CD4-positive, alpha-beta memory T cell (primary cell): ENCODE measurements at places on chromosomes 1 and 21. TPM values are rescaled to one million over a fixed set of nuclear protein-coding genes. Genes with fewer than 3 reads are reported as not detected.

- H3K27me3 ChIP-seq = no peaks in the 10 kb centered on the region
- no peak overlapping the region for H3K4me3 ChIP-seq
- no peaks in the 10 kb centered on the region for H3K4me1 ChIP-seq
- DNase-seq = no peak
- no peak overlapping the region for H3K27ac ChIP-seq
These were observed 532.4 kb downstream of the KIF26B start for GRCh38 chr1:245687152-245687635.

DNA sequence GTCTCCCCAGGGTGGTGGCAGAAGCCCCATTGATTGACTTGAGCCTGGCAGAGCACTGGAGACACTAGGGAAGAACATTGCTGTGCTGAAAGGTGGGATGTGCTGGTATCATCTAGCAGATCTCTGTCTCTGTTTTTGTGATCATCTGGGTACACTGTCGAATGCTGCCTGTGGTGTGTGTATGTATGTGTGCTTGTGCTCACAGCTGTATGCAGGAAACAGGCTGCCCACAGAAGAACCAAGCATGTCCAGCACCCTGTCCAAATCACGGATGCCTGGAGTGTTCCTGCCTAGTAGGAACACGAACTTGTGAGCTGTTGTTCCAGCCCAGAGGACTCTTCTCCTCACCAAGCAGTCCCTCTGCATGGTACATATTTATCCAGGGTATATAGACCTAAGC is 1.5 kb downstream of the BRINP2 start:
- no peak overlapping the region for H3K4me3 ChIP-seq
- H3K4me1 ChIP-seq = no peaks in the 10 kb centered on the region
- no peaks in the 10 kb centered on the region for H3K36me3 ChIP-seq
- no peaks in the 10 kb centered on the region for H3K27me3 ChIP-seq
- DNase-seq = no peak

- no peaks in the 10 kb centered on the region for H3K27me3 ChIP-seq
- no peak overlapping the region for H3K27ac ChIP-seq
- no peaks in the 10 kb centered on the region for H3K4me1 ChIP-seq
These were observed 340.0 kb upstream of the DUSP10 start for GRCh38 chr1:222081859-222082258.

- H3K4me1 ChIP-seq = no peaks in the 10 kb centered on the region
- no peak for DNase-seq
- no peaks in the 10 kb centered on the region for H3K27me3 ChIP-seq
- no peak overlapping the region for H3K4me3 ChIP-seq
These were observed 106.3 kb downstream of the EDEM3 start for GRCh38 chr1:184648160-184648855.

DNA sequence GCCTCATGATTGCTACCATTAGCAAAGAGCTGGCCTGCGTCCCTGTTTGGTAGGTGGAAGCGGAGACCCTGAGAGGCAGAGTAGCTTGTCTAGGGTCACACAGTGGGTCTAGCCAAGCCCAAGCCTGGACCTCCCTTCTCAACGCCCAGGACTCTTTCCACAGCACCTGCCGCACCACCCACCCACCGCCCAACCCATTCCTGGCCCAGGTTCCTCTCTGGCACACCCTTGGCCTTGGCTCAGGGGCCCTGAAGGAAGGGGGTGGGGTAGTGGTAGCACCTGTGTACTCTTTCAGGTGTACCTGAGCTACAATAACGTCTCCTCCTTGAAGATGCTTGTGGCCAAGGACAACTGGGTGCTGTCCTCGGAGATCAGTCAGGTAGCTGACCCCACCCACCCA is 19.3 kb downstream of the FAM151A start:
- no peak overlapping the region for H3K27ac ChIP-seq
- no peak overlapping the region for H3K4me3 ChIP-seq
- DNase-seq = no peak
- no peaks in the 10 kb centered on the region for H3K27me3 ChIP-seq
- peaks cover 14% of the 10 kb centered on the region for H3K4me1 ChIP-seq

GRCh38 chr21:31618696-31619430 is 40.6 kb upstream of the SOD1 start:
- no peak overlapping the region for H3K27ac ChIP-seq
- no peaks in the 10 kb centered on the region for H3K27me3 ChIP-seq
- no peak overlapping the region for H3K4me3 ChIP-seq
- H3K4me1 ChIP-seq = no peaks in the 10 kb centered on the region
- DNase-seq = no peak

DNA sequence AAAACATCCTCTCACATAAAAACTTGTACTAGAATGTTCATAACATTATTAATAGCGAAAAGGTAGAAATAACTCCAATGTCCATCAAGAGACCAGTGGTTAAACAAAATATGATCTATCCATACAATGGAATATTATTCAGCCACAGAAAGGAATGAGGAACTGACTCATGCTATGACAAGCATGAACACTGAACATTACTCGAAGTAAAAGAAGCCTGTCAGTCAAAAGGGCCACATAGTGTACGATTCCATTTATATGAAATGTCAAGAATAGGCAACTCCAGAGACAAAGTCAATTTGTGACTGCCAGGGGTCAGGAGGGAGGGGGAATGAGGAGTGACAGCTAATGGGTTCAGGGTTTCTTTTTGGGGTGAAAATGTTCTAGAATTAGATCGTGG is 2.3 kb downstream of the VPS26C start:
- no peaks in the 10 kb centered on the region for H3K27me3 ChIP-seq
- H3K4me1 ChIP-seq = peaks cover 43% of the 10 kb centered on the region
- no peak for DNase-seq
- H3K27ac ChIP-seq = no peak overlapping the region
- H3K4me3 ChIP-seq = no peak overlapping the region
- peaks cover 3% of the 10 kb centered on the region for H3K36me3 ChIP-seq

- no peak overlapping the region for H3K27ac ChIP-seq
- H3K27me3 ChIP-seq = no peaks in the 10 kb centered on the region
- H3K4me3 ChIP-seq = no peak overlapping the region
- H3K4me1 ChIP-seq = no peaks in the 10 kb centered on the region
- no peak for DNase-seq
These were observed 67.6 kb downstream of the RASAL2 start for GRCh38 chr1:178161516-178161915.

GRCh38 chr1:1165900-1166421 is 7.7 kb upstream of the TTLL10 start:
- peaks cover 13% of the 10 kb centered on the region for H3K4me1 ChIP-seq
- no peak overlapping the region for H3K27ac ChIP-seq
- H3K4me3 ChIP-seq = no peak overlapping the region
- DNase-seq = no peak
- no peaks in the 10 kb centered on the region for H3K27me3 ChIP-seq

DNA sequence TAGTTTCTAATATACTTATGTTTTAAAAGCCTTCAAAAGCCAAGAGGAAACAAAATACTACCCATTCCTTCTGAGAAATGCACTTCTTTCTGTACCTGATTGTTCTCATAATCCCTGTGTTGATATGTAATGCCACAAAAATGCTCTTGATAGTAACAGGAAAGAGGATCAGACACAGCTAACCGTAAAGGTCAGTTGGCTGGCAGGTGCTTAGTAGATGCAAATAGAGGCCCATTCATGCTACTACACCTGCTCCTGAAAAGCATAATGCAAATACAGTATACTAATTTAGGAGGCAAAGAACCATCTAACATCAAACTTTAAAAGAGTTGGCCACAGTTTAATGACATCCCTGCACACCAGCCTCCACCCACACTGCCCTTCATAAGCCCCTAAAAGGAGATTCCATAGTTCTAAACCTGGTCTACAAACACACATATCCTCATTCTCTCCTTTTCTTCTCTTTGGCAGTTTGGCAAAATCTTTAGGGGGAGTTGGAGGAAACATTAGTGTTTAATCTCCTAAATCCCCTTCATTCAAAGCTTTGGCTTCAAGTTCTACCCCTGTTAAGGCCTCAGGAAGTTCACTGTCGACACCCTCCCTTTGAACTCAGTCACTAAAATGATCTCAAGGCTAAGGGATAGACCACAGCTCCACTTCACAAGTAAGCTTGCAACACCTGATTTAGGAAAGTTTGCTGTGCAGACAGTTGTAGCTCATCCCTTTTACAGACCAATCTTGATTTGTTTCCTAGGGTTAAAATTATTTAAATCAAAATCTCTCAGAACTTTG is 2.9 kb upstream of the CD46 start:
- no peaks in the 10 kb centered on the region for H3K36me3 ChIP-seq
- H3K4me1 ChIP-seq = peaks cover 43% of the 10 kb centered on the region
- H3K27ac ChIP-seq = no peak overlapping the region
- H3K27me3 ChIP-seq = no peaks in the 10 kb centered on the region
- H3K4me3 ChIP-seq = no peak overlapping the region

DNA sequence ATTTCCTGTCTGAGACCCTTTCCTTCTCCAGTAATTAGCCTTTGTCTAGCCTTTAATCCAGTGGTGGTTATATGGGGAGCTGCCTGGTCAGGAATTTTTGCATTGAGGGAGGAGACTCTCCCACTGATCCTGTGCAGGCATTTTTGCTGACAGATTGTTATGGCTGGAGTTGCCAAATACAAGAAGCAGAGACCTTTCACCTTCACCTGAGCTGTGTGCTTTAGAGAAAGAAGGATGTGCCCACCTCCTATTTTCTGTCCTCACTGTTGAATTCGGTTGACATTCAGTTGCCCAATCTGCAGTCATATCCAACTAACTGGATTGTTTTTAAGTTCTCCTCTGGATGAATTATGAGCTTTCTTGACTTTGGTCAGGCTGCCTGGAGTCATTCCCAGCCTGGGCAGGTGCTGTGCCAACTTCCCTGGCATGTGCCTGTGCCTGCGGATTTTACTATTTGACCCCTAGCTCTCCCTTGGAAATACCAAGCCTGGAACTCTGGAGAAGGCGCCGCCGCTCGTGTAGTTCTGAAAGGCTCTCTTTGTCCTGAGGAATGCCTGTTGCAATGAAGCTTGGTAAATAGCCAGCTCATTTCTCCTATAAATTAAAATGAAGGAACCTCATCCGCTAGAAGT is 143.9 kb downstream of the NOS1AP start:
- H3K36me3 ChIP-seq = no peaks in the 10 kb centered on the region
- no peak overlapping the region for H3K4me3 ChIP-seq
- DNase-seq = no peak

DNA sequence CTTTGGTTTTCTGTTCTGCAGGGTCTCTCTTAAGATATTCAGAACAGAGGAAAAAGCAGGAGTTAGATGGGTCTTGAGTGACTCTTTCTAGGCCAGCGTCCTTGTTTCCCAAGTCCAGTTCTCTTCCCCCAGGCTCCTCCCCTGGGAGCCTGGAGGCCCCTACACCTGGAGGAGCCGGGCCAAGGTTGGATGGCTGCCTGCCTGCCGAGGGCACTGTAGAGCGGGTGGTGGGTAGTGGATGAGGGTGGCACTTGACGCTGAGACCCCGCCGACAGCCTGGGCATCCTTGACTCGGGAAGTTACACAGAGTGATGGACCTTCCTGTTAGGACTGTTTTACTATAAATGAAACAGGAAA is 17.4 kb upstream of the KANK4 start:
- no peaks in the 10 kb centered on the region for H3K36me3 ChIP-seq
- no peak overlapping the region for H3K4me3 ChIP-seq
- H3K27ac ChIP-seq = no peak overlapping the region

DNA sequence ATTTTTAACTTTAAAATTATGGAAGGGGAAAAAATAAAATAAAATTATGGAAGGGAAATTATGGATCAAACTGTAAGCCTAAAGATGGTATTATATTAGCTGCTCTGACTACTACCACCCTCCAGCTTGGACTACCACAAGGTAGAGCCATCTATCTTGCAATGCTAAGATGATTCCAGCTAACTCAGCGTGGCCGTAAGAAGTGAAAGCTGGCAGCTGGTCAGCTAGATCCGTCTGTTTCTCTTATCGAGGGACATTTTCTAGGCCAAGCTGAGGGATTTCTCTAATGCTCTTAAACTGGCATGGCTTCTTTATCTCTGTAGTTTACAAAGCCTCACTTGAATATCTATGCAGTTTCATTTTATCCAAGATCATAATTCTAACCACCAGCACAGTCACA is 31.5 kb downstream of the LYST start:
- no peak overlapping the region for H3K4me3 ChIP-seq
- H3K36me3 ChIP-seq = no peaks in the 10 kb centered on the region
- H3K27me3 ChIP-seq = no peaks in the 10 kb centered on the region
- no peaks in the 10 kb centered on the region for H3K4me1 ChIP-seq
- no peak overlapping the region for H3K27ac ChIP-seq
- DNase-seq = no peak

- H3K4me3 ChIP-seq = no peak overlapping the region
- H3K4me1 ChIP-seq = no peaks in the 10 kb centered on the region
- no peaks in the 10 kb centered on the region for H3K36me3 ChIP-seq
- H3K27ac ChIP-seq = no peak overlapping the region
- DNase-seq = no peak
These were observed 41.7 kb upstream of the SLC19A1 start for GRCh38 chr21:45583831-45584509.

DNA sequence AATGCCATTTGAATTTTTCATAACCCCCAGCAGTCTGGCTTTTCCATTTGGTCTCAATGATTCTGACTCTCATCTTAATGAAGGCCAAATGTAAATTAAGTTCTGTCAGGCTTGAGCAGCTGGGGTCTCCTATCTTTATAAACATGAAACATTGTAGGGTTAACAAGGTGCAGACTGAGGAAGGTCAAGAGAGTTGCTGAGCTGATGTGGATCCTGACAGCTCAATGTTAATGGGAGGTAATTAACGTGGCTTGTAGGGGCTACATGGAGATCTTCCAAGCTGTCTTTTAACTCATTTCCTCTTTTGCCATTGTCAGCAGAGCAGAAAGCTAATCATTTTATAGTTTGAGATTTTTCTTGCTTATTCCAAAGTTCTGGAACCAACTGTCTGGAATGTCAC is 55.2 kb downstream of the FGGY start:
- H3K27ac ChIP-seq = no peak overlapping the region
- H3K4me3 ChIP-seq = no peak overlapping the region
- no peak for DNase-seq
- H3K4me1 ChIP-seq = no peaks in the 10 kb centered on the region
- no peaks in the 10 kb centered on the region for H3K36me3 ChIP-seq

Gene EPHB2
- not detected for polyA plus RNA-seq

Gene TRIM17
- polyA plus RNA-seq = not detected

Gene AKT3
- polyA plus RNA-seq = 0.56 TPM

Gene CRB1
- 0.38 TPM for polyA plus RNA-seq

Gene GPR3
- not detected for polyA plus RNA-seq

Gene CATSPERE
- not detected for polyA plus RNA-seq
